Dorsolateral prefrontal cortex (tissue), 122 donors: ENCODE measurements at places on chromosomes 1 and 21.

DNA sequence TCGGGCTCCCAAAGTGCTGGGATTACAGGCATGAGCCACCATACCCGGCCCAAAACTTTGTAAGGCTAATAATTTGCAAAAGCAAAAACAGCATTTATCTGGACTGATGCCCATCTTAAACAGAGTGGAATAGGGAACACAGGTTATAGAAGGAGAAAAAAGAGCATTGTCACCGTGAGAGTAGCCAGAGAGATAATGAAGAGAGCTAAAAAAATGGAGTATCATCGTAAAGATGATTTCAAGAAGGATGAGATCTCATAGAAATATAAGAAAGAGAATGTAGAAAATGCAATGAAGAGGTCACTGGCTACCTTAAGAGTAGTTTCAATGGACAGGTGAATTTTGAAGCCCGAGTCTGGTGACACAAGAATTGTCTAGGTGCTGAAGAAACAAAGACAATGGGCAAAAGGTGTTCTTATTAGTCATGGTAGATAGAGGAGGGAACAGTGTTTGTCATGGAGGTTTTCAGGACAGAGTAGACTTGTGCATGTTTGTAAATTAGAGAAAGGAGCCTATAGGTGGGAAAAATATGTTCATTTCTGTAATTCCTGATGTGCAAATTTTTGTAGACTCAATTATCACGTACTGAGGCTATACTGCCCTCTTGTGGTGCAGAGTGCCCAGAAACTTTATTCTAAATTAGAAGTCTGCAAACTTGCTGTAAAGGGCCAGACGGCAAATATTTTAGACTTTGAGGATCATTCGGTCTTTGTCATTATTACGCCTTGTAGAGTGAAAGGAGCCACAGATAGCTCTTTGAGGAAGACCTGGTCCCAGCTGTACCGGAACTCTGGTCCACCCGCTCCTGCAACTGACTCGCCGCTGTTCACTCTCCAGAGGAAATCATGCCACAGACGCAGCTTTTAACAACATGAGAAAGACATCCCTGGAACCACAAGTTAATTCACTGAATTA lies 8.1 kb upstream of the TMEM183A start:
- no peak for DNase-seq

DNA sequence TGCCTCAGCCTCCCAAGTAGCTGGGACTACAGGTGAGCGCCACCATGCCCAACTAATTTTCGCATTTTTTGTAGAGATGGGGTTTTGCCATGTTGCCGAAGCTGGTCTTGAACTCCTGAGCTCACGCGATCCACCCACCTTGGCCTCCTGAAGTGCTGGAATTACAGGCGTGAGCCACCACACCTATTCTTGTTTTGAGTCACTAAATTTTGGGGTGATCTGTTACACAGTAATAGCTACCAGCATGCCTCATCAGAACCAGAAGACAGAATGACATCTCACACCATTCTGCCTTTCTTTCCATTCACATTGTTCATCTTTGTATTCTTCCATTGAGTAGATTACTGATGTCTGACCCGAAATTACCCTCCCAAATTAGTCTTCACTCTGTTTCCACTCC lies 9.1 kb downstream of the RHBDL2 start:
- DNase-seq, result no peak

GRCh38 chr1:236860101-236860500 lies 65.0 kb downstream of the MTR start:
- no peak for DNase-seq

- no peak for DNase-seq
Observed at GRCh38 chr1:75394386-75395139, 216.4 kb downstream of the SLC44A5 start.

DNA sequence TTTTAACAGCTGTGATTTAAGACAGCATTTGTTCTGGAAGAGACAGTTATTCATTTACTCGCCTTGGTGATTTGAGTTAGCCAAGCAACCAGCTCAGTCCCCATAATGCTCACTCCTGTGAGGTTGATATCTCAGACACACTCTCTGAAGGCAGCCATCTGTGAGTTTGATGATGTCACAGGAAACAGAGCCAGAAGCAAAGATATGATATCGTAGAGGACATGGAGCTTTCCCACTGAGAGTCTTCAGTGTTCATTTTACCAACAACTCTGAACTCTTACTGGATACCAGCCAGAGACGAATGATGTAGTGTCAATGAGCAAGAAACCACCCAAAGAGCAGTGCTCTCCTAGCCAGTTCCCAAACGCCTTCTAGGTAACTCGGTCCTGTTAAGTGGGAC lies 219.4 kb downstream of the SLC35F3 start:
- no peak for DNase-seq

- DNase-seq, result no peak
Observed at GRCh38 chr1:23645338-23645737, 46.3 kb upstream of the RPL11 start.

DNA sequence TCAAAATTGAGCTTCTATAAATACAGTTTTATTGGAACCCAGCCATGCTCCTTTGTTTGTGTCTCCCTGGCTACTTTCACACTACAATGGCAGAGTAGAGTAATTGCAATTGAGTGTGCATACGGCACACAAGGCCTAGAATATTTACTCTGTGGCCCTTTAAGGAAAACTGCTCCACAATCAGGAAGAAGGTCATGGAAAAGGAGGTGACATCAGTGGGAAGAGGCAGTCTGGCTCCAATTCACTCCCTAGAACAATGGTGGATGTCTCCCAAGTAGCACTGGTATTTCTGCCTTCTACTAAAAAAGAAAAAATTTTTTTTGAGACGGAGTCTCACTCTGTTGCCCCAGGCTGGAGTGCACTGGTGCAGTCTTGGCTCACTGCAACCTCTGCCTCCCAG lies 51.3 kb downstream of the KRTAP19-8 start:
- no peak for DNase-seq

DNA sequence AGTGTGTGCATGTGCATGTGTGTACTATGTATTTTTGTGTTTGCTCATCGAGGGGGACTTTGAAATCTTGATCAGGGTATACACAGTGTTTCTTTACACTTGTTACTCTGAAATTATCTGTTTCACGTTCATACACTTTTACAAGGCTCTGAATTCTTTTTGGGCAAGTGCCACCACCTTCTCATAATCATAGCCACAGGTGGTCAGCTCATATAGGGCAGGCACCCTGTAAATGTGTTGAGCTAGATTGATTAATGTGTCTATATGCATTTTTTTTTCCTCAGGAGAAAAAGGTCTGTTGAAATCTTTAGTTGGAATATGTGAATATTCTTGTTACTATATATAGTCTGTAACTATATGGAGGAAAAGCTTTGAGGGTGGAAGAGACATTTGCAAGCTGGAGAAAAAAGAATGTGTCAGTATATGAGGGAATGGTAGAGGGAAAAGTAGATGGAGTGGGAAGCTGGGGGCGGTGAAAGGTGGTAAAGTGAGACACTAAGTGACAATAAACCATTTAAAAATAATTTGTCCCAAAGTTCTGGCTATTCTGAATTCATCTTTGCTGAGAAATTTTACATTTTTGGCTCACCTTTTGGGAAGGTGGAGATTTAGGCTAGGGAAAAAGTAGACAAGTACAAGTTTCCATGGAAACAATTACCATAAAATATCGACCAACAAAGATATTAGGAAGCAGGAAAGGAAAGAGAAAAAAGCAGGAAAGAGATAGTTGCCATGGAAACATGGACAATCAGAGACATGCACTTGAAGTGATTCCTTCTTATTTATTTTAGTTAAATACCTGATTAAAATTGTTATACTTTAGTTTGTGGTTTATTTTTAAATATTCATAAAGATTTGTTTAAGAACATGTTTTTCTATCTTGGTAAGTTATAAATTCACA lies 277.5 kb downstream of the PDE4B start:
- no peak for DNase-seq

DNA sequence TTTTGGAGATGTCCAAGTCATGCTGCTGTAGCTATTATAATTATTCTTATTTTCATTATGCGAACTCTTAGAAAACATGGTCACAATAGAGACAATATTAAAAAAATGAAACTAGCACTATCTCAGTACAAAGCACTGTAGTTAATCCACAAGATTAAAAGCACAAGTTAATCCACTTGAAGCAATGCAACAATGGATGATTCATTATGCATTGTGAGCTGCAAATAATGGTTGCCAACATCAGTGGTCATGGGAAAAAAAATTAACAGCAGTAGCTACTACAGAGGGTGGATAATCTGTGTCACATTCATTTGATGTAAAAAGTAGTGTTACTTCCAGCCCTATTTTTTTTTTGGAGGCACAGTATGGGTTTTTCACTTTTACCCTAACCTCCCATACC lies 56.7 kb downstream of the DPT start:
- DNase-seq, result no peak

DNA sequence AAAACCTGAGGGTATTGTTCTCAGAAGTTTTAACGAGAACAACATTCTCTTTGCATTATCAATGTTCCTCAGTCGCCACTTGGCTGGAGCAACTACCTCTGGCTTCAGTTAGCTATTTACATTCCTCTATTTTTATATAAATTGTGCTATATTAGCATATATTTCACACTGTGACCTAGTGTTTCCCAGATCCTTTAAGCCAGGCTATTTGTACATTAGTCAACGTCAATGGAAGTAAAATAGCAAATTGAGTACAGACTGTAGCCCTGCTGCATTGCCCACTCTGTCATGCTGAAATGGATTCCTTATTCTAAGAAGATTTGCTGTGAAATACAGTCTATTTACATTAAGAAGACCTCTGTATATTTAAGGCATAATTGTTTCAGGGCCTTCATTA lies 213.8 kb downstream of the ROR1 start:
- no peak for DNase-seq

GRCh38 chr1:205003358-205004131 lies 39.5 kb upstream of the CNTN2 start:
- DNase-seq, result no peak

DNA sequence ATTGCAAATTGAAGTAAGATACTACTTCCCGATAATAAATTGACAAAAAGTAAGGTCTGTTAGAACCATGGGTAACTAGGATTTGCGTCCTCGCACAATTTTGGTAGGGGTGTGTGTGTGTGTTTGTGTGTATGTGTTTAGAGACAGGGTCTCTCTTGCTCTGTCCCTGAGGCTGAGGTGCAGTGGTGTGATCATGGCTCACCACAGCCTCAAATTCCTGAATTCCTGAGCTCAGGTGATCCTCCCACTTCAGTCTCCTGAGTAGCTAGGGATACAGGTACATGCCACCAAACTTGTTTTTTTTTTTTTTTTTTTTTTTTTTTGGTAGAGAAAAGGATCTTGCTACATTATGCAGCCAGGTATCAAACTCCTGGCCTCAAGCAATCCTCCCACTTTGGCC lies 209.2 kb upstream of the ESRRG start:
- DNase-seq, result no peak

DNA sequence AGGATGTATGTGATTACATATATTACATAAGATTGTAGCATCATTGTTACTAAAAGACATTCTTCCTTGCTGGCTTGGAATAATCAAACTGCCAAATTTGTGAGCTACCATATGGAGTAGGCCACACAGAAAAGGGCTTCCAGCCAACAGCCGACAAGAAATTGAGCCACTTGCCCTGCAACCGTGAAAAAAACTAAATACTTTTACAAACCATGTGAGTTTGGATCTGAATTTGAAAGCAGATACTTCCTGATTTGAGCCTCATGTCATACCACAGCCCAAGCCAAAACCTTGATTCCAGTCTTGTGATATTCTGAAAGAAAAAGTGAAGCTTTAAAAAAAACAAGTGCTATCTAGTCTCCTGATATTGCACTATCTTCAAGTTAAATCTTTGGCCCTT lies 55.6 kb upstream of the PRMT6 start:
- DNase-seq, result no peak

GRCh38 chr1:57520743-57521515 lies 97.1 kb upstream of the DAB1 start:
- DNase-seq, result no peak

DNA sequence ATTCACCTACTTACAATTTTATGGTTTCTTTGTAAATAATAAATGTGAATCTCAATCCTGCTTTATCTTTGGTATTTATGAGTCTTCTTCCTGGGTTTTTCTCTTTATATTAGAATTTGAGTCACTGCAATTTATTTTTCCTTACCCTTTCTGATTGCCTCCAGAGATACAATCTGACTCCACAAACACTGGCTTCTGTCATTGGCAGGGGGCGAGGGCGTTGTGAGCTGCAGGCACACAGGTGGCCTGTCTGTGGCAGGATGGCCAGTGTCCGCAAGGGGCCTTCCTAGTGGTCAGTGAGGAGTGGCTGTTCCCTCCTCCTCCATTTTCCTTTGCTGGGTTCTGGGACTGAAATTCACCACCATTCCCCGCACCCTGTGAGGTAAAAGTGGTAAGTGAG lies 2.0 kb upstream of the MTARC1 start:
- no peak for DNase-seq

DNA sequence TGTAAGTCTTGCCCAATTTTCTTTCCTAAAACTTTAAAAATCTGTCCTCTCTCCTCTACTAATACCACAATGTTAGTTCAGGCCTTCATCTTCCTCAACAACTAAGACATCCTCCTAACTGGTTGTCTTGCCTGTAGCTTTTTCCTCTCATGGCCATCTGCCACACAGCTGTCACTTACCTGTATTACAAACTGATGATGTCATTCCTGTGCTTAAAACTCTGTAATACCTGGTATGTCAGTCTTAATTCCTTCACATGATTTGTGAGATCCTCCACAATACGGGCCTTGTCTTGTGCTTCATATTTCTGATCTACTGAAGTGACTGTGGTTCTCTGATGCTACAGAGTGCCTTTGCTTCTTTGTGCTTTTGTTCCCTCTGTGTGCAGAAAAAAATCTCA lies 9.8 kb downstream of the MRPS14 start:
- DNase-seq, result no peak

- DNase-seq, result no peak
Observed at GRCh38 chr1:168958562-168959289, 147.8 kb upstream of the ATP1B1 start.

DNA sequence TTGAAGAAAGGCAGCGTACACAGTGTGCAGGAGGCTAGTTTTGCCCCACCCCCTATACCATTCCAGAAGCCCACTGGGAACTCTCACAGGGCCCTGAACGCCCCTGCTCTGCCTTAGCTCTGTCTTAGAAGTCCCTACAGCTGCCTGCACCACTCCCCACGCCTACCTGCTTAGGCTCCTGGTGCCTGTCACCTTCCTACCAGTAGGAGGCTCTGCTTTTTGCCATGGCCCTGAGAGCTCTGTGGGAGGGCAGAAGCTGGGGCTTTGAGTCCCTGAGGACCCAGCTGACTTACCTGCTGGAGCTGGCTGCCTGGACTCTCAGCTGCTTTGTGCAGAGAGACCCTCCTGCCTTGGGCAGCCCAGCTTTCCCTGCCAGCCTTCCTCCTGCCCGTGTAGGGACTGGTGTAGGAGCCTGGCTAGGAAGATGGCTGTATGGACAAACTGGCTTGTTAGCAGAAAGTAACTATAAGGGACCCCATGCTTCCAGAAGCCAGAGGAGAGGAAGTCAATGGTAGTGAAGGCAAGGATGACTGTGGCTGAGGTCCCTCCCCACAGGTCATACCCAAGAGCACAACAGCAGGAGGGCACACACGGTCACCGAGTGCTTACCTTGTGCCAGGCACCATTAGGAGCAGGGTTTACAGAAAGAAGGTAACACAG lies 9.8 kb upstream of the CELSR2 start:
- DNase-seq, result no peak

DNA sequence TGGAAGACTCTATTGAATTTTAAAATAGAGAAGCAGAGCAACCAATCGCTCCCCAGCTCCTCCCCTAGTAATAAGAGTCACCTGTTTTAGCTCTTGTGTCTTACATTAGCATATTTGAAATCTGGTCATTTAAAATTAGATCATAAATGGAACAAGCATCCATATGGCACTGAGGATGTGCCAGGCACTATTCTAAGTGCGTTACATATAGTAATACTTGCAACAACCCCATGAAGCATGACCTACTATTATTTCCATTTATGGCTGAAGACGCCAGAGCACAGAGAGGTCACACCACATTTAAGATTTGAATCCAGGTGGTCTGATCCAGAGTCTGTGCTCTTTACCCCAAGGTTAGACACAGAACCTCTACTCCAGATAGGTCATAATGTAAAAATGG lies 82.0 kb upstream of the HIVEP3 start:
- no peak for DNase-seq
